ENCODE measurements at places on chromosomes 1 and 21.
A peak's percentile ranks its signal among the peaks of the same experiment; 100 is the strongest.

DNA sequence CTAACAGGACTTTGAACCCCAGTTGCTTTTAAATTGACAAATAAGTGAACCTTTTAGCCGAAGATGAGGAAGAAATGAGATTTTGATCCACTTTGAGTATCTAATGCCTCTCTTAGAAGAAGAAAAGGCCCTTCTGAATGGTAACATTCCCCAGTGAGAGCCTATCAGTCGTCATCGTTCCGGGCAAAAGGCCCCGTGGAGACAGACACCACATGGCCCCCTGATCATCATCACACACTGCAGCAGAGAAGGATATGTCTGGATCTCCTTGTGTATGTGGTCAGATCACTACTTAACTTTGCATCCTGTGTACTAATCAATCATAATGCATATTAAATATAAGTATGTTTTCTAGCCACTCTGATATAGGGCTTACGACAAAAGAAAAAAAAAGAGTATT is 87.3 kb upstream of the SMYD2 start:
- no peak for DNase-seq

DNA sequence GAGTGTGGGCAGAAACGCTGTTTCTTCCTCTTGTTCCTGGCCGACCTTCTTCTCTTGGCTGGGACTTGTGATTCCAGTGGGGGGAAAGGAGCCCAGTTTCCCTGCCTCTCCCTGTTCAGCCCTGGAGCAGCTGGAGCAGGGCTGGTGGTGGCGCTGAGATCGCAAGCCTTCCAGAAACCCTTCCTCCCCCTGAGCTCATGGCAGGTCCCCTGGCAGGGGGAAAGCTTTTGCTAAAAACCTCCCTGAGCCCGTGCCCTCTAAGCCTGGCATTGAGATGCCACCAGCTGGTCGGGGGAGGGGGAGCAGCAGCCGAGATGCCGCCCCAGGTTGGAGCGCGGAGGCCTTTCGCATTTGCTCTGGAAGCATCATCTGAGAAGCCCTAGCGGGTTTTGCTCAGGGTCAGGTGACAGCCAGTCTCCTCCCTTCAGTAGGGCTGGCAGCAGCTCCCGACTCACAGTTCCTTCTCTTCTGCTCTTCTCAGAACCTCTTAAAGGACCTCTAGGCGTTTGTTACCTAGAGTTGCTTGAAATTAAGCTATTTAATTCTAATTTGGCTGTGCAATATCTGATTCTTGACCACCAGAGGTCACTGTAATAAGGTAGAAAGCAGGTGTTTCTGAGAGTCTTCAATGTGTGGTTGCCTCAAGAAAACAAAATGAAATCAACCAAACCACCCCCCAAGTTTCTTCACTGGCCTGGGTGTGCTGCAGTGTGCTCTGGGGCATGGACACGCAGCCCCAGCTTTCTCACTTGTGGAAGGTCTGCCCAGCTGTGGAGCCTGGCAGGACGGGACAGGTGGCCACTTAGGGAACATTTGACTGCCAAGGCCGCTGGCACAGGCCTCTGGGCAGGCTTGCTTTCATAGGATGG is 257.3 kb downstream of the CAMTA1 start:
- peak; percentile 63 for DNase-seq

GRCh38 chr1:7223334-7224080 is 438.3 kb downstream of the CAMTA1 start:
- peak; percentile 80 for DNase-seq

- peak; percentile 46 for DNase-seq
Observed at GRCh38 chr1:211876851-211877590, 46.5 kb upstream of the LPGAT1 start.

DNA sequence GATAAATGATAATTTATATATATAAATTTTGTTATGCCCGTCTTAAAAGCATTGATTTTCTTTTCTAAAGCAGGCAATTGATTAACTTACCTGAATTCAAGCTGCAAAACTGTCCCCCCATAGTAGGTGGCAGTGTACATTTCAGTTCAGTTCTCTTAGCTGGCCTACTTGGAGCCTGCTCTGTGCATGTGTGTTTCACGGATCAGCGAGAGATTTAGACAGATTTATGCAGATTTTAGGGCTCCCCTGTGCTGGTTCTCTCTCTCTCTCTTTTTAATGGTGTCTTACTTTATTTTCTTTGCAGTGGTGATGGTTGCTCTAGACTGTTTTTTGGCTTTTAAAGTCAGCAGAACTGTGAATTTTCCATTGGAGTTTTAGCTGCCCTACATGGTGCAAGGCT is 30.7 kb downstream of the CLIC4 start:
- DNase-seq: no peak

DNA sequence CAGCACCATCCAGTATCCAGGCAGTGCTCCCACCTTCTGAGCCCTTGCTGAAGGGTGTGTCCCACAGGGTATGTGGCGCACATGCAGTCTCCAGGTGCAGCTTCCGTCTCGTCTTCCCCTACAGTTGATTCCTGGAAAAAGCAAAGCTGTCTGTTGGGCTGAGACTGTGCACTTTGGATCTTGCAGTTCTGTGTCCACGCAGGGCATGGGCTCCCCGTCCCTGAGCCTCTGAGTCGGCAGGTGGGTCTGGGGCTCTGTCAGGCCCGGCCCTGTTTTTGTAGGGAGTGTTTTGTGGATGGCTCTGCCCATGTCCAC is 32.8 kb downstream of the SNAP47 start:
- no peak for DNase-seq

DNA sequence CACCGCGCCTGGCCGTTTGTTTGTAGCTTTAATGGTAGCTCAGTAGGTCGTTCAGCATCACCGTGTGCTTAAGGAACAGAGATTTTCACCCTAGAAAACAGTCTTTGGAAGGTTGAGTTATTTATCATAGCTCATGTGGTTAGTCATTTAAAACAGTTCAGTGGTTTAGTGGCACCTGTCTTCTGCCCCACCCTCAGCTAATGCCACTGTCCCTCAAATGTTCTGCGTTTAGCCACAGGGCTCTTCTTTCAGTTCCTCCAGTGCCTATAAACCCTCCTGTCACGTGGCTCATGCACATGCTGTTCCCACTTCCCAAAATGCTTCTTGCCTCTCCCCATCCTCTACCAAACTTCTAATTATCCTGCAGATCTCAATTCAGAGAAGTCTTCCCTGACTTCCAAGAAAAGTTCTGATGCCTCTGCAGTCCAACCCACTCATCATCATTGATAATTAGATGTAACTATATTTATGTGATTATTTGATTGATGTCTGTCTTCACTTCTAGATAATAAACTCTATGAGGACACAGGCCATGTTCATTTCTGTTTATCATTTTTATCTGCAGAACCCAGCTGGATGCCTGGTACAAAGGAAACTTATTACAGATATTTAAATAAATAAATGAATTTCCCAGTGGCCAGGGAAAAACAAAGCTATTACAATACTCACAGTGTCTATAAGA is 14.4 kb upstream of the DIPK1A start:
- DNase-seq: no peak

GRCh38 chr21:32329776-32330175 is 31.1 kb downstream of the MRAP start:
- DNase-seq: peak; percentile 33

DNA sequence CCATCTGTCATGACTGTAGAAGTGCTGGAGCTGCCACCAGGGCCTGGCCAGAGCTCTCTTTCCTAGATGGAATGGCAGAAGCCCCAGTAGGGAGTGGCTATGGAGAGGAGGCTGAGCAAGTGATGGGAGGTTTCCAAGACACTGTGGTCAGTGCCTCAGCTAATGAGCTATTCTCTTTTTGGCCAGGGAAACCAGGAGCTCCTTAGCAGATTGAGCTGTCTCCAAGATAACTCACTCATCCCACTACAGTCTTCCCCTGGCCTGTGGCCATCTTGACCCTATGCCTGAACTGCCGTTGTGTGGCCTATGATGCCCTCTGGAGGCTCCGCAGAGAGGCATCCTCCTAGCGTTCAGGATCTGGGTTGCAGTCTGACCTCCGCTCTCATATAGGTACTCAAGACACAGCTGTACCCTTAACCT is 60.5 kb downstream of the ERI3 start:
- DNase-seq: peak; percentile 95

- DNase-seq: no peak
Observed at GRCh38 chr1:209756615-209757445, 977 bp downstream of the TRAF3IP3 start.

GRCh38 chr1:185961664-185962063 is 227.5 kb downstream of the HMCN1 start:
- peak; percentile 20 for DNase-seq

GRCh38 chr1:232865102-232865931 is 60.1 kb downstream of the MAP10 start:
- DNase-seq: no peak

- DNase-seq: peak; percentile 1
Observed at GRCh38 chr1:209896346-209896745, 41.7 kb upstream of the SYT14 start.

- no peak for DNase-seq
Observed at GRCh38 chr1:238264951-238265350, 374.2 kb upstream of the ZP4 start.

DNA sequence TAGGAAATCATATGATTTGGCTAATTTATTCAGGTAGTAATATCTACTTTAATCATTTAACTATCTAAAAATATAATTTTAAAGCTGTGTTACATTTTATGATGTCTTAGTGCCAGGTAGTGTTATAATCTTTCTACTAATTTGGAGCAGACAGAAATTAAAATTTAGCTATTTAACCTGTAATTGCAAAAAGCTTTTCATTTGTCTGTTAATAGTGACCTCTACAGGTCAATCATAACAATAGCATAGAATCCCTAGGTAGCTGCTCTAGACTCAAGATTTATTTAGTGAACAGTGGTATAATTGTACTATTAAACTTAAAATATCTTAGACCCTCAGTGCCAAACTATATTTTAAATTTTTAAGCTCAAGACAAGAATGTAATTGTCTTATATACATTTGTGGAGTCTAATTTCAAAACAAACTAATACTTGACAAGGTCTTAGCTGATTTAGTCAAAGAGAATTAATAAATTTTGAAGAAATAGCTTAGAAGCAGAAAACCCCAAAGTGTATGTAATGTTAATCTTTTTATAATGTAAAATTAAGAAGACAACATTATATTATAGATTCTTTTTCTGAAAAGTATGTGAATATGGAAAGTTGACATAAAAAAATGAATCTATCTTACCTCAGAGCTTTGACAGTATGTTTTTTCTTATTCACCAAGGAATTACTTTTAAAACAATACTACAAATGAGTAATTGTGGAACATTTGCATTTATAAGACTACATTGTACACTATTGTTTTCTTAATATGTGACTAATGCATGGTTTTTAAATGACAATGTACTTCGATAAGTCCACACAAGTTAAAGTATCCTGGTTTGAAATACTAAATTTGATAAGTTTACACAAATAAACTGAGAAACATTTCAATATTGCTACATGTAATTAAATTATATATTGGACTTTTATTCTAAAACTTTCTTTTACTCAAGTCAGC is 64.1 kb upstream of the RNPC3 start:
- DNase-seq: peak; percentile 44

- DNase-seq: no peak
Observed at GRCh38 chr1:199041173-199041914, 402.5 kb downstream of the PTPRC start.

DNA sequence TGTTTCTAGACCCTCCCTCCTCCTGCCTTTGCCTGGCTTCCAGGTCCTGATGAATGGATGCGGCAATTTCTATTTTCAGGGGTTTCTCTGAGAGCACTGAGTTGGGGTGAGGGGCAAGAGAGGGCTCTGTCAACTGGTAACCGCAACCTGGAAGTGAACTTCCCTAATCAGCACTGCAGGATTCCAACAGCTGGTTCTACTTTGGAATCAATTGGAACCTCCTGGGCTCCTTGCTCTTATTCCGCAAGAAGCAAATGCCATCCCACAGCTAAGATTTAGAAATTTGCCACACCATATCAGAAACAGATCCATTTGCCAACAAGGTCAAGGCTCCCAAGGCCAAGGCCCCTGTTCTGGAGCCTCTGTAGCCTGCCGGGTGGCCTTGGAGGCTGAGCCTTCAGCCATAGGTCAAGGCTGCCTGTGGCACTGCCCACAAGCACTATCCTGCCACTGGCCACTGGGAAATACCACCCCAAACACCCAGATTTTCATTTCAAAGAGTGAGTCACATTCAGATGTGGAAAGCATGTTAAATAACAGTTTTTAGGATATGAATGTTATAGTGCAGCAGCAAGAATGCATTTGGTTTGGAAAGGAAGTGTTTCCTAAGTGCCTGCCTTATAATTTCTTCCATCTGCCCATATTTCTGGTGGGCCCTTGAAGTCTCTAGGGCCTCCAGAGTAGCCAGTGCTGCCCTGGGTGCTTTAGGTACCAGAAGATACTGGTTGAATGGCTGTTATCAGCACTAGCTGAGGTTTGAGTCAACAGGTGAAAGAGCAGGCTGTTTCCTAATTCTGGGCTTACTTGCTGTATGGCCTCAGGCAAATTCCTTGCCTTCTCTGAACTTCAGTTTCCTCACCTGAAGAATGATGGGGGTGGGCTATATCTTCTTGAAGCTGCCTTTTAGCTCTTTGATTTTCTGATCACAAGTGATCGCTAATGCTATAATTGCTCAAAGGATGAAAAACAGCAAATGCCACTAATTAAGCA is 56.3 kb upstream of the JUN start:
- peak; percentile 68 for DNase-seq

- DNase-seq: no peak
Observed at GRCh38 chr1:169894424-169895145, 889 bp upstream of the SCYL3 start.

- peak; percentile 28 for DNase-seq
Observed at GRCh38 chr1:183243161-183244050, 57.3 kb downstream of the LAMC2 start.

- DNase-seq: no peak
Observed at GRCh38 chr1:159913451-159914192, 11.7 kb downstream of the TAGLN2 start.

DNA sequence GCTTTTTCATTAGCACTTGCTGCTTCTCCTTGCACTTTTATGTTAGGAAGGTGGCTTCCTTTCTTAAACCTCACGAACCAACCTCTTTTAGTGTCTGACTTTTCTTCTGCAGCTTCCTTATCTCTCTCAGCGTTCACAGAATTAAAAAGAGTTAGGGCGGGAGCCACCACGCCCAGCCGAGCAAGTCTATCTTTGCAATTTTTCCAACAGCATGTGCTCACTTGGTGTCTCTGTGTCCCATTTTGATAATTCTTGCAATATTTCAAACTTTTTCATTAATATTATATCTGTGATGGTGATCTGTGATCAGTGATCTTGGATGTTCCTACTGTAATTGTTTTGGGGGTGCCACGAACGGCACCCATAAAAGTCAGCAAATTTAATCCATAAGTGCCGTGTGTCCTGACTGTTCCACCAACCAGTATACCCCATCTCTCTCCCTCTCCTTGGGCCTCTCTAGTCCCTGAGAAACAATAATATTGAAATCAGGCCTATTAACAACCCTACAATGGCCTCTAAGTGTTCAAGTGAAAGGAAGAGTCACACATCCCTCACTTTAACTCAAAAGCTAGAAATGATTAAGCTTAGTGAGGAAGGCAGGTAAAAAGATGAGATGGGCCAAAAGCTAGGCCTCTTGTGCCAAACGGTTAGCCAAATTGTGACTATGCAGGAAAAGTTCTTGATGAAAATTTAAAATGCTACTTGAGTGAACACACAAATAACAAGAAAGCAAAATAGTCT is 15.9 kb upstream of the ITPKB start:
- no peak for DNase-seq

- DNase-seq: peak; percentile 16
Observed at GRCh38 chr1:14849038-14849437, 250.6 kb downstream of the KAZN start.

All from GM03348 (cell line).